ENCODE measurements at places on chromosomes 2 and 18.
A peak's percentile ranks its signal among the peaks of the same experiment; 100 is the strongest.

- DNase-seq = no peak
These were observed 4.6 kb upstream of the D2HGDH start for GRCh38 chr2:241729868-241730267.

- DNase-seq = peak; percentile 9
These were observed 109.4 kb downstream of the AOX1 start for GRCh38 chr2:200695191-200695590.

GRCh38 chr2:177239932-177240630 lies 24.4 kb downstream of the NFE2L2 start:
- peak; percentile 30 for DNase-seq

DNA sequence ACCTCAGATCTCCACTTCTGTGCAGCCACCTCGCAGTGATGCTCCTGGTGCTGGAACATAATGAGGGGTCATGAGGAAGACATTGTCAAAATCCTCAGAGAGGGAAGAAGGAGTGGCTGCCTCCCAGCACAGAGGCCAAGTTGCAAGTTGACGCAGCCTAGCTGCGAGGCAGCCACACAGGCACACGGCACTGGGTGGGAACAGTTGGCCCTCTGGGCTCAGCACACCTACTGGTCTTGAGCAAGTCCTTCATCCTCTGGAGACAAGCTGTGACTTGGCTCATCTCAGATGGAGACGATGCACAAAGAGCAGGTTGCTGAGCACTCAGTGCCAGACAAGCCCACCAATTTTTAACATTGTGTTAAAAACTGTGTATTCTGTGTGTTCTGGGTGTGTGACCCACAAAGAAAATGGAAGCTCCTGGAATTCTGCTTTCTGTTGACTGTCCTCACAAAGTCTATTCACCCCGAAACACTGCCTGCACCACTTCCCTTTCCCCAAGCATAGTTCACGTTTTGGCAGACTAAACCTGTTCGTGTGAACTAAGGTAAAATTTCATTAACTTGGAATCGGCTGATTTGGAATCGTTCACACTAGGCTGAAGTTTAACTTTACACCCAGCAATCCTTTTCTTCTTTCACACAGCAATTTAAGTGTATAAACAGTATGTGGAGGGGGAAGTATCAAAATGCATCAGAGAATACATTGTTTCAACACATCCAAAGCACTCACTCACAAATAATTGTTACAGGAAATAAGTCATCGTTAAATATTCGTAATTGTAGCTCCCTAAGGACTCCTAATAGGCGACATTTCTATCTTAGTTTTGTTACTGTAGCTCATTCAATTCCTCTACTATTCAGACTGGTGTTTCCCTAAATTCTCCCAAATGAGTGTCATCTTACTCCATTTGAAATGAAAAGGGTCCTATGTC lies 266.6 kb upstream of the ID2 start:
- no peak for DNase-seq

- DNase-seq = no peak
These were observed 89.7 kb upstream of the TTC39C start for GRCh38 chr18:23924813-23925212.

DNA sequence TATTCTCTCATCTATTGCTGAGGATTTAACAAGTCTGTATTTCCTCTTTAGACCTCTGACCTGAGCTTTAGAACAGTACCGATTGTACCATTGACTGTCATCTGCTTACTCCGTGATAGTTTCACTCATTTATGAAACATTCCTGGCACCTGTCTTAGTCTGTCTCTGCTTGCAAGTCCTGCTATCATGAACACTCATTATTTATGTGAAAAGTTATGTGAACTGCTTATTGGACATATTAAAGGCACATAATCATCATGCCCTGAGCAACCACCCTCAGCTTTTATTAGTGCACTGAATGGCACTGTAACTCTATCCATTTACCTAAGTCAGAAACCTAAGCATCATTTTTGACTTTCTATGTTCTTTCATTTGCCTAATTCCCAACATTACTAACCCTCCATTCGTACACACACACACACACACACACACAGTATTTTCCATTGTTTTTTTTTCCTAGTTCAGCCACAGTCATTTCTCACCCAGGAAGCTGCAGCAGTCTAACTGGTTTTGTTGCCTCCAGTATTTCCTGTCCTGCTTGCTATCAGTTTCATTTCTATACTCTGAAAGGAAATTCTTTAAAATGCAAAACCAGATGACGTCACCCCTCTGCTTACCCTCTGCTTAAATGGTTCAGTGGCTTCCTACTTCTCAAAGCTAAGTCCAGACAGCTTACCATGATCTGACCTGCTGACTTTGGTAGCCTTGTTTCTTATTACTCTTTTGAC lies 146.1 kb downstream of the HAUS1 start:
- peak; percentile 64 for DNase-seq

- no peak for DNase-seq
These were observed 565.2 kb upstream of the PKDCC start for GRCh38 chr2:41482659-41483058.

- no peak for DNase-seq
These were observed 1885.4 kb upstream of the CELF4 start for GRCh38 chr18:39450958-39451357.

- no peak for DNase-seq
These were observed 14.1 kb upstream of the EML6 start for GRCh38 chr2:54709336-54709809.

- no peak for DNase-seq
These were observed 221.6 kb downstream of the LPIN1 start for GRCh38 chr2:11967946-11968465.
